ENCODE measurements at places on chromosomes 6 and 20.

DNA sequence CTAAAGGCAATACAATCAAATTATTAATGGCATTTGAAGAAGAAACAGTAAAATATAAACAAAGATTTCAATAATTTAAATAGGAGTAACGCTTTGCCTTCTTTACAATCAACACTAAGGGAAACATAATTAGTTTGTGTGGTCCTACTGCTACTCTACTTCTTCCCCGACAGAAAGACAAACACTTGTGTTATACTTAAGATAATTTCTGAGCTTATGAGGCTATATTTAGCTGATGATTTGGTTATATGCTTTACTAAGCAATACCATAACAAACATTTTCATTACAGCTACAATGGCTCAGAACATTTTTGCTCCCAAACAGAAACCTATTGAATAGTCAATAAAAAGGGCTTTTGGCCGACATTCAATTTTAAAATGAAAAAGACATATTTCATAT is 1217.2 kb upstream of the GJE1 start:
- no peak for DNase-seq

DNA sequence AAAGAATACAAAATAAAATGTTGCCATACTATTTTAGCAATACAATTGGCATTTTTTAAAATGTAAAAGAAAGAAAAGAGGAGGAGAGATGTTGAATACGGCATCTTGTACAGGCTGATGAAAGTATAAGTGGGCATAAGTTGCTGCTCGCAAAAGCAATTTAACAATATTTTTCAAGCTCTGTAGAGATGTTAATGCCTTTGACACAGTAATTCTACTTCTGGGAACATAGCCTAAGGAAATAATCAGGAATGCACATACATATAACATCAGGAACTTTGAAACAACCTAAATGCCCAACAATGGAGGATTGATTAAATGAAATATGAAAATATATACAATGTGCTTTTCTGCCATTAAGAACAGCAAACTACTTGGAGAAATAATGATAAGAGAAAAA is 80.2 kb downstream of the LRRC1 start:
- no peak for DNase-seq

DNA sequence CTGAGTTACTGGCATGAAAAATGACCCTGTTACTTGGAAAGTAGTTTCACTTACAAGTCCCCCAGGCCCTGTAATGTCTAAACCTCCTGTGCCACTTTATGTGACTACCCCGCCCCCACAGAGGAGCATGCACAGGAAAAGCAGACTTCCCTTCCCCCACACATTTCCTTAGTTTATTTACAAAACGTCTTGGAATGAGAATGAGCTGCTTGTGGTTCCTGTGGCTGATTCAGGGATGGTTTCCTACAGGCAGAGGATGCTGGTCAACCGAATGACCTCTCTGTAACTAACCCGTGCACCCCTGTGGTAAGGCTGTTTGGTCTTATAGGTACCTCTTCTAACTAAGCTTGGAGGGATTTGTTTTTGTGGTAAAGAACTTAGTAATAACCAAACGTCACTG is 28.5 kb downstream of the RSPO3 start:
- DNase-seq: no peak

DNA sequence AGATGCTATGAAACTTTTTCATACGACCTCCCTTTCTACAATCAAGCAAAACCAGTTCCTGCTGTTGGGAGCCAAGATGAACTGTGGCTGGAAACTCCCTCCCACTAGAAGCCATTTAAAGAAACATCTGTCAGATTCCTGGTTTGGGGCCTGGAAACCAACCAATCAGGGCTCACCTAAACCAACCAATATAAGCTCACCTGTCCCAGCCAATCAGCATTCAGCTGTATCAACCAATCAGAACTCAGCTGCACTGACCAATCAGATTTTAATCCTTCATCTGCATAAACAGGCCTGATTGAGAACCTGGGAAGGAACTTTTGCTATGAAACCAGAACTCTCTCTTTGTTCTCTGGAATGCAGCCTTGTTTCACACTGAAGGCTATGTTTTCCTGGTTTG is 42.4 kb downstream of the SNX14 start:
- no peak for DNase-seq

DNA sequence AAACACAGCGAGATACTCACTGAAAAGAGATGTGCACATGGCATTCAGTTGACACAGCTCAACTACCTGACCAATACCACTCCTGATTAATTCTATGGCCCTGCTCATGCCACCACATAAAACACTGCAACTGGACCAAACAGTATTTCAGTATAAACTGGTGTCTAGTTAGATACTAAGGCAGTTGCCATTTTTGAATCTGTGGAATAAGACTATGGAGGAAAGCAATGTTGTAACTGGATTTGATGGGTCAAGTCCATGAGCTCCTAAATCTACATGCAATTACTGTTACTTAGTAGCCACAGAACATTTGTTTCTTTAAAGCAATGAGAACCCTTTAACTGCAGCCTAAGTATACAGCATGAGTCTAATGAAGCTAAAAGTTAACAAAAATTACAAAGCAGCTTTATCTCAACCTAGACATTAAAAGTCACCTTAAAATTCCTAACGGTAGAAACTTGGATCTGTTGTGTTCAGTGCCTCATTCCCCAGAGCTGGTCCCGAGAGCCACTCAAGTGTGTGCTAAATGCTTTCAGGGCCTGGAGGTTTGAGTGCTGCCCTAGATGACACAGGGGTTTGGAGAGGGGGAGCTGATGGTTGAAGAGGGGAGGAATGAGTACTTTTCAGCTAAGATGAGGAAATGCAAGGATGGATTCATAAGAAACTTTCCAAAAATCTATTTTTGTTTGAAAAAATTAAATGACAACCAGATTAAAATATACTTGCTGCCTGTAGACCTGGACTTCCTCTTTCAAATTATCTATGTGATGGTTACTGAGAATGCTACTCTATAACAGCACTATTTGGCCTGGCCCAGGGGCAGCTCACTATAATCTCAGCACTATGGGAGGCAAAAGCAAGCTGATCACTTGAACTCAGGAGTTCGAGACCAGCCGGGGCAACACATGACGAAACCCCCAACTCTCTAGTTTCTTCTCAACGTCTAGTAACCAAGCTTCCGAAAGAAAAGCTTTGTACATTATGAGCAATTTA is 15.6 kb downstream of the SNX5 start:
- no peak for DNase-seq

GRCh38 chr20:53244711-53245110 is 272.6 kb downstream of the TSHZ2 start:
- no peak for DNase-seq

Data from stimulated activated CD4-positive, alpha-beta T cell treated with anti-CD3 and anti-CD28 coated beads, Interleukin-12 subunit alpha, Interleukin-12 subunit beta, amount 100 ng/mL, for 24 hours (primary cell).